ENCODE measurements at places on chromosomes 1 and 21.

GRCh38 chr1:234647245-234647644 is 37.3 kb upstream of the IRF2BP2 start:
- peak; percentile 83 for DNase-seq

- DNase-seq: peak; percentile 31
Observed at GRCh38 chr1:60765204-60765603, 317.2 kb upstream of the NFIA start.

DNA sequence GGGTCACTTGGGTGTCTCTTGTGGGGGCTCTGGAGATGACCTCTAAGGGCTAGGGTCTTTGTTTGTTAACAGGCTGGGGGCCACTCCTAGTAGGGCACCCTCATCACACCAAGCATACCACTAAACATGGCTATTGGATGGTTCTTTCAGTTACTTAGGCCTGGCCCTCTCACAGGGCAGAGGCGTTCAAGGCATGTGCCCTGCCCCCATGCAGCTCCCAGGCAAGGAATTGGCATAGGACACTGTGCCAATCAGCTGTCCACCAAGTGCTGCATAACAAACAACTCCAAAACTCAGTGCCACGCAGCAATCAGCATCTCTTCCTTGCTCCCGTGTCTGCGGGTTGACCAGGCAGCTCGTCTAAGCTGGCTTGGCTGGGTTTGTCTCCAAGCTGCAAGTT is 2.1 kb upstream of the KCNAB2 start:
- no peak for DNase-seq

- DNase-seq: peak; percentile 61
Observed at GRCh38 chr1:167555971-167556714, 2.6 kb upstream of the CREG1 start.

DNA sequence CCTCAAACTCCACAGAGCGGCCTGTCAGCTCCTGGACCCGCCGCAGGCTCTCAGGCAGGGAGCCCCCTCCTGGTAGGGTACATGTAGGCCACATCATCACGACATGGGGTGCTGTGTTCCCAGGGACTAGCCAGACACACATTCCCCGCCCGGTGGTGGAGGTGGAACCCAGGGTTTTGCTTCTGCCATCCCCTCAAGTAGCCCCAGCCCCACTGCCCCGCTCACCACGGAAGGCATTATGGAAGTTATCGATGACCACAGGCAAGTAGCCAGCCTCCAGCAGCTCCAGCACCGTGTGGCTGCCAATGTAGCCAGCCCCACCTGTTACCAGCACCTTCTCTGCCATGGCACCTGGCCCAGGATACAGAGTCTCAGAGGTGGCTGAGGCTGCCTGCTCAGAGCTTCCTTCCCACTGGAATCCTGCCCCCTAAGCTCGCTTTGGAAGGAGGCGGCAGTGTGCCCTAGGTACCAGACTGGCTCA is 1.9 kb downstream of the GALE start:
- no peak for DNase-seq

- no peak for DNase-seq
Observed at GRCh38 chr21:26934383-26934782, 32.5 kb downstream of the ADAMTS5 start.

GRCh38 chr1:239058190-239058589 is 328.2 kb upstream of the CHRM3 start:
- no peak for DNase-seq

Measured in NCI-H146 (cell line).